ENCODE measurements at places on chromosomes 3 and 15.

- no peak for DNase-seq
These were observed 5.7 kb upstream of the FOXB1 start for GRCh38 chr15:59998305-59998949.

DNA sequence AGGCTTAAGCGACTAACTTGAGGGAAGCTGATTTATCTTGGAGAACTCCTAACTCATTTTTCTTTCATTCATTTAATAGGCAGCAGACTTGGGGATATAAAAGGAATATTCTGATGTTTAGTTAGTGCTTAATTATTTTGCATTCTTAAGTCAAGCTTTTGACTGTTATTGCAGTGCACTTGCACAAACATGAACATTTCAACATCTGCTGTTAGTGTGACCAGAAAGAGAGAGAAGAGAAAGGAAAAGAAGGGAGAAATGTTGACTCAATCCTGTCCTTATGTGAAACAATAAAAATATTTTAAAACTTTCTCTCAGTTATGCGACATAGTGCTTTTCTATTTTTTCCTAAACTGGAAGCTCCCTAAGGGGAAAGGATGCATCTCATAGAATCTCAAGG is 507.8 kb downstream of the LPP start:
- no peak for DNase-seq

DNA sequence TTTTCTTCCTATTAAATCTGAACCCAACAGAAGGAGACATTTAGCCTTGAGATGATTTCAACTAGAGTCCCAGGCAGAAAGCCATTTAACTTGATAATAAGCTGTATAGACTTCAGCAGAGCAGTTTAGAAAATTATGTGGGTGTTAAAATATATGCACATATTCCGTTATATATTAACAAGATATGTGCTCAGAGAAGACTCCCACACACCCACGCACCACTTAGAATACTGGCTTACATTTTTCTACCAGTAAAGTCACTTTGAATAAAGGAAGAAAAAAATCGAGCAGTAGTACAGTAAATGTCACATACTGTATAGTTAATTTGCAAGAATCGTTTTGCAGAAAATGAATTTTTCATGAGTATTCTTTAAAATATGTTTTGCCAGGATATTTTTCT is 599.3 kb downstream of the FGF12 start:
- DNase-seq = no peak

- no peak for DNase-seq
These were observed 73.0 kb downstream of the IL5RA start for GRCh38 chr3:3037156-3037555.

- DNase-seq = no peak
These were observed 532.8 kb downstream of the FOXP1 start for GRCh38 chr3:71050538-71051258.

DNA sequence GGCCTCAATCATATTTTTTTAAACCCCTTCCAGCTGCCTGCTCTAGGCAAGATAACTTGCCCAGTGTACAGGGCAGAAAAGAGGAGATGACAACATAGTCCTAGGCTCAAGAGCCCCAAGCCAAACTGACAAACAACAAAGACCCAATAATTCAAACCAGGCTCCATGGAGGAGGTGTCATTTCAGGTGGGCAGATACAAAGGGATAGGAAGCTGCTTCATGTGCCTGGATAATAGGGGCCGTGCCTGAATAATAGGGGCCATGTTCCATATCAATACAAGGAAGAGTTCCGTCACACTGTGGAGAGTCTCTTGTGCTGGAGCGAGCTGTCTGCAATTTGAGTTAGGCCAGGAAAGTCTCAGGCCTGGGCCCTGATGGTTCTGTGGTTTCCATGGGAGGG is 35.4 kb upstream of the TRIM71 start:
- DNase-seq = no peak

- no peak for DNase-seq
These were observed 65.7 kb downstream of the TJP1 start for GRCh38 chr15:29756358-29757267.

DNA sequence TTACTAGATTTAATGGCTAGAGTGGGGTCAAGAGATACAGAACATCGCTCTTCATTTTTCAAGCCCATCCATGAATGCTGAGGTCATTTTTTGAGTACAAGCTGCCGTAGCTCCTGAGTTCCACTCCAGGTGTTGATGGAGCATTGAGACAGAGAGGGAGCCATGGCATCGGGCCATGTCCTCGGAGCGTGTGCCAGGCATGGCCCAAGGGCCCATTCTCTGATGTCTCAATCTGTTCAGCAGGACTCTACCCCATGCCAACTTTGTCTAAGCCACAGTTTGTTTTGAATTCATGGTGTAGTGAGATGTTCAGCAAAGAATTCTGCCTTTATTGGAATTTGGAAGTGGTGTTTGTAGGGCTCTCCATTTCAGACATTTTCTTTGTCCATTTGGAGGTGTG is 110.5 kb upstream of the ADAMTS9 start:
- no peak for DNase-seq

- DNase-seq = no peak
These were observed 47.0 kb upstream of the CTSH start for GRCh38 chr15:78991879-78992278.

- no peak for DNase-seq
These were observed 42.6 kb upstream of the BNC1 start for GRCh38 chr15:83327041-83327440.

DNA sequence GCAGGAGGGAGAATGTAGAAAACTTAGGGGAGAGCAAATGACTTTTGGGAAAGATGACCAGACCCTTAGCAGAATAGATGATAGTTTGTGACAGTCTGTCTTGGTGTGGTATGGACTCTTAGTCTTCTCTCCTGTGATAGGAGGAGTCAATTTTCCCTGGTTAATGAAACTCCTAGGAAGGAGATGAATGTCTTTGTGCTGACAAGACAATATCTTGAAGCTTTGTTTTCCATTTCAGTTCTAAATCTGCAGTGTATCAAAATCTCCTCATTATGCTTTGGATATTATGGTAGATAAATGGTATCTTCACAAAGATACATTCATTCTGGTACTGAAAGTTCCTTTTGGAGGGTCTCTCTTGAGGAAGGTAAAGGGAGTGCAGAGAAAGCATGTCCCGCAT is 77.8 kb upstream of the ZNF717 start:
- no peak for DNase-seq

GRCh38 chr3:31993843-31994242 is 12.3 kb downstream of the ZNF860 start:
- DNase-seq = no peak

- DNase-seq = no peak
These were observed 16.9 kb upstream of the CLDN1 start for GRCh38 chr3:190339130-190339529.

Data from stimulated activated CD4-positive, alpha-beta T cell treated with anti-CD3 and anti-CD28 coated beads, Interleukin-1b, Interleukin-23, amount 100 ng/mL, for 1 hour (primary cell).